ENCODE measurements at places on chromosomes 7 and 10. TPM values are rescaled to one million over a fixed set of nuclear protein-coding genes. Genes with fewer than 3 reads are reported as not detected.

Gene HOXA9
- 9.6 TPM for total RNA-seq

Gene BTBD16
- 1.3 TPM for total RNA-seq

Gene WEE2
- total RNA-seq = 0.10 TPM

Gene ACTR3C
- 6.3 TPM for total RNA-seq

Gene GATAD1
- 31.1 TPM for total RNA-seq

Gene FKBP6
- total RNA-seq = not detected

DNA sequence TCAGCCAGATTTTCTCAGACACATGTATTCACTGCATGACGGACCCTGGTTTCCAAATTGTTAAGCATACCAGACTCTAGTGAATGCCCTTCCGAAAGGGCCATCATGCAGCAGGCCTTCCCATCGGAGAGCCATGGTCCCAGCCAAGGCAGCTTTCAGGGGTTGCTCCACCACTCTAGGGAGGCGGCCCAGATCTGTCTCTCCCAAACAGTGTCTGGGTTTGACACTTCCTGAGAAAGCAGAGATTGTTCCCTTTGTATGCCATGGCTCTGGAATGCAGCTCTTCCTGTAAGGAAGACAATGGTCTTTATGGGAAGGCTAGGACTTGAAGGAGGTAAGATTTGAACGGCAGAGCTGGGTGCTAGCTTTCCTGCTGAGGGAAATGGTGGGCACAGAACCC is 178.8 kb upstream of the BMPER start:
- no peak for DNase-seq

DNA sequence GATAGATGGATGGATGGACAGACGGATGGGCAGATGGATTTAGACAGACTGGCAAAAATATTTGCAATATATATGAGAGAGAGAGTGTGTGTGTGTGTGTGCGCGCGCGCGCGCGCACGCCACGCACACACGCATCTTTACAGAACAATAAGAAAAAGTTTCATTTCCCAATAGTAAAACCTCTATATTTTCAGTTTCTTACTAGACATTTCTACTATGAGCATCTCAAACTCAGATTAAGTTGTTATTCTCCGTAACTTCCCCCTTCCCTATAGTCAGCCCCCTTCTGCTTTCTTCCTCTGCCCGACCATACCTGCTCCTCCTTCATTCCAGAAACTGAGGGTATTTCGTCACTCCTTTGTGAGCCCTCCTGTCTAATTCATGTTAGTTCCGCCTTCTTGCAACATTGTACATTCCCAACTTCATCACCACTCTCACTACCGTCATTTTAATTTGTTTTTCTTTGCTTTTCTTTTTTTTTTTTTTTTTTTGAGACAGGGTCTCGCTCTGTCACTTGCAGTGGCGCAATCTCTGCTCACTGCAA is 154.4 kb upstream of the SH2B2 start:
- no peak for DNase-seq

DNA sequence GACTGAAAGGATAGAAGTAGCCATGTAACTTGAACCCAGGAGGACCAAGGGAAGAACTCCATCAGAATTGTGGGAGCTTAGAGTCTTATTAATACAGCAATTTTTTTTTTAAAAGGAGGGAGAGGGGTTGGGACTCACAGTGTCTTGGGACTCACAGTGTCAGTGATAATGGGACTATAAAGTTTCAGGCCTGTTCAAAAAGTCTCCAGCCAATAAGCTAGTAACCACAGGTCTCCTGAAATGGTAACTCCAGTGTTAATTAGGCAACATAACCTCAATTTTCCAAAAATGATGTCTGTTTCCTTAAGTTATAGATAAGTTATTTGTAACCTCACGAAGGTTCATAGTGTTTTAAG is 2.4 kb upstream of the HNRNPH3 start:
- no peak for DNase-seq

GRCh38 chr10:30803058-30803457 is 173.5 kb upstream of the LYZL2 start:
- no peak for DNase-seq

All from skin of body (tissue), 3 donors.